ENCODE measurements at places on chromosomes 16 and 17.

GRCh38 chr17:80868022-80868609 is 123.5 kb upstream of the CHMP6 start:
- no peaks in the 10 kb centered on the region for H3K27me3 ChIP-seq
- no peak for DNase-seq
- peaks cover 20% of the 10 kb centered on the region for H3K36me3 ChIP-seq
- peaks cover 55% of the 10 kb centered on the region for H3K4me1 ChIP-seq

GRCh38 chr17:42484304-42484703 is 25.6 kb downstream of the ATP6V0A1 start:
- peak overlapping the region; percentile 49 for H3K27ac ChIP-seq
- H3K27me3 ChIP-seq, result peaks cover 3% of the 10 kb centered on the region
- H3K36me3 ChIP-seq, result peaks cover 4% of the 10 kb centered on the region

GRCh38 chr16:23296994-23297393 is 5.1 kb upstream of the SCNN1B start:
- H3K27me3 ChIP-seq, result peaks cover 30% of the 10 kb centered on the region
- H3K27ac ChIP-seq, result no peak overlapping the region
- H3K36me3 ChIP-seq, result no peaks in the 10 kb centered on the region
- H3K4me3 ChIP-seq, result no peak overlapping the region
- H3K4me1 ChIP-seq, result peaks cover 5% of the 10 kb centered on the region
- DNase-seq, result no peak

DNA sequence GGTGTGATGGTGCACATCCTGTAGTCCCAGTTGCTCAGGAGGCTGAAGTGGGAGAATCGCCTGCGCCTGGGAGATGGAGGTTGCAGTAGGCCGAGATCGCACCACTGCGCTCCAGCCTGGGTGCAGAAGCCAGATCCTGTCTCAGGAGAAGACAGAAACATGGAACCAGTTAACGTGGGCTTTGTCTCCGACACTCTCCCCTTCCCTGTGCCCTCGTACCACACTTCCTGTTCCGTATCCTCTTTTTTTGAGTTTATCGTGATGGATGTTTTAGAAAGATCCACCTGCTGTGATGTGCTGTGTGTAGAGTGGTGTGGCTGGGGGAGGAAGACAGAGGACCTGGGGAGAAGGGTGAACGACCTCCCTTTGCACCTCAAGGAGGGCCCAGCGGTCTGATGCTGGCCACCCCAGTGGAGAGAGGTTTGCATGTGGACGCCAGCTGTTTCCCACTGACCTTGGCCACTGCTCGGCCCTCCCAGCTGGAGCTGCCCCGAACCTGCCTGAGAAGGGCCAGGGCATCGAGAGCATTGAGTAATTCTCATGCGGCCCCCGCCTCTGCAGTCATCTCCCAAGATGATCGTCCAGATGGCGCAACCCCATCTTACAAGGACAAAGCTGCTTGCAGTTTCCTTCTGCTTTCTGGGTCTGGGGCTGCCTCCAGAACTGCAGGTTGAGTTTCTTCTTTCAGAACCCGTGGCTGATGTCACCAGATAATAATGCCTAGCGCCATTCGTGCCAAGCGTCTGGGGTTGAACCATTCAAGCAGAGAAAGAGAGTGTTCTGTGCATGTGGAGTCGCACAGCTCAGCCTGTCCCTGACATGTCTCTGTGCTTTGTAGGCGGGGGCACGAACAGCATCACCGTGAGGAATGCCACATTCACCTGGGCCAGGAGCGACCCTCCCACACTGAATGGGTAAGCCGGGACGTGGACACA is 126.3 kb downstream of the ABCC1 start:
- no peak for DNase-seq
- peaks cover 24% of the 10 kb centered on the region for H3K36me3 ChIP-seq
- peaks cover 21% of the 10 kb centered on the region for H3K4me1 ChIP-seq
- H3K27ac ChIP-seq, result peak overlapping the region; percentile 28
- no peak overlapping the region for H3K4me3 ChIP-seq
- no peaks in the 10 kb centered on the region for H3K27me3 ChIP-seq

- no peak overlapping the region for H3K27ac ChIP-seq
- H3K36me3 ChIP-seq, result peaks cover 5% of the 10 kb centered on the region
- no peak for DNase-seq
- peaks cover 2% of the 10 kb centered on the region for H3K4me1 ChIP-seq
- H3K27me3 ChIP-seq, result no peaks in the 10 kb centered on the region
- H3K4me3 ChIP-seq, result no peak overlapping the region
Observed at GRCh38 chr16:27645396-27645795, 95.5 kb downstream of the KATNIP start.

Data from activated naive CD8-positive, alpha-beta T cell treated with anti-CD3 and anti-CD28 coated beads, Interleukin-2, amount 10 ng/mL, durations not matched to agents 7 days and 5 days (primary cell).